Activated naive CD4-positive, alpha-beta T cell treated with anti-CD3 and anti-CD28 coated beads, Interleukin-2, amount 50 U/mL, for 72 hours (primary cell): ENCODE measurements at places on chromosomes 6 and 20. TPM values are rescaled to one million over a fixed set of nuclear protein-coding genes. Genes with fewer than 3 reads are reported as not detected.

CCNC gene
- total RNA-seq: 35.2 TPM

TCF15 gene
- total RNA-seq: 0.41 TPM

GRM1 gene
- total RNA-seq: not detected

EGFL8 gene
- 14.5 TPM for total RNA-seq

PABPC1L gene
- 63.6 TPM for total RNA-seq

PBOV1 gene
- total RNA-seq: not detected

HINT3 gene
- 11.5 TPM for total RNA-seq

CNBD2 gene
- 5.0 TPM for total RNA-seq

CDH26 gene
- total RNA-seq: 1.7 TPM

GJA10 gene
- total RNA-seq: not detected

SYCP2L gene
- 0.71 TPM for total RNA-seq

CDH22 gene
- not detected for total RNA-seq

PAX1 gene
- total RNA-seq: not detected

SLC24A3 gene
- total RNA-seq: not detected
